Smooth muscle cell of the pulmonary artery (primary cell): ENCODE measurements at places on chromosomes 2 and 18. TPM values are rescaled to one million over a fixed set of nuclear protein-coding genes. Genes with fewer than 3 reads are reported as not detected.

Gene GRHL1
- total RNA-seq: 0.20 and 0.33 TPM in 2 replicates

Gene CMPK2
- 0.36 and 0.46 TPM in 2 replicates for total RNA-seq

Gene SLC5A7
- not detected in 2 replicates for total RNA-seq

Gene GREB1L
- total RNA-seq: 0.85 and 1.0 TPM in 2 replicates

Gene GORASP2
- total RNA-seq: 34.5 and 37.1 TPM in 2 replicates

Gene TMEM169
- total RNA-seq: 0.26 and 0.83 TPM in 2 replicates

Gene RAB31
- 55.3 and 63.8 TPM in 2 replicates for total RNA-seq
